Kidney epithelial cell (primary cell): ENCODE measurements at places on chromosomes 12 and 14. TPM values are rescaled to one million over a fixed set of nuclear protein-coding genes. Genes with fewer than 3 reads are reported as not detected.

The SLC25A21 gene
- 2.1 and 51.1 TPM in 2 replicates for total RNA-seq

The PRMT5 gene
- total RNA-seq, result 94.0 and 107 TPM in 2 replicates

The ASB2 gene
- 7.4 and 8.8 TPM in 2 replicates for total RNA-seq

The NR1H4 gene
- total RNA-seq, result 0.13 and 0.14 TPM in 2 replicates

The LRCOL1 gene
- not detected in 2 replicates for total RNA-seq

The ACRBP gene
- 0.75 and 0.89 TPM in 2 replicates for total RNA-seq

The AREL1 gene
- total RNA-seq, result 40.2 and 43.9 TPM in 2 replicates

The DAO gene
- total RNA-seq, result not detected in 2 replicates

The RIPK3 gene
- 2.3 and 2.9 TPM in 2 replicates for total RNA-seq

The AQP2 gene
- not detected in 2 replicates for total RNA-seq

The HOXC12 gene
- total RNA-seq, result not detected in 2 replicates

The AGAP2 gene
- total RNA-seq, result under 0.01 TPM in 1 of 2 replicates, not detected in the other

The SLC25A47 gene
- total RNA-seq, result not detected in 2 replicates

The PHLDA1 gene
- total RNA-seq, result 111 and 113 TPM in 2 replicates

The EXOC5 gene
- total RNA-seq, result 52.2 and 60.8 TPM in 2 replicates

GRCh38 chr12:83676781-83677295 lies 990.1 kb downstream of the TMTC2 start:
- no peak for DNase-seq

DNA sequence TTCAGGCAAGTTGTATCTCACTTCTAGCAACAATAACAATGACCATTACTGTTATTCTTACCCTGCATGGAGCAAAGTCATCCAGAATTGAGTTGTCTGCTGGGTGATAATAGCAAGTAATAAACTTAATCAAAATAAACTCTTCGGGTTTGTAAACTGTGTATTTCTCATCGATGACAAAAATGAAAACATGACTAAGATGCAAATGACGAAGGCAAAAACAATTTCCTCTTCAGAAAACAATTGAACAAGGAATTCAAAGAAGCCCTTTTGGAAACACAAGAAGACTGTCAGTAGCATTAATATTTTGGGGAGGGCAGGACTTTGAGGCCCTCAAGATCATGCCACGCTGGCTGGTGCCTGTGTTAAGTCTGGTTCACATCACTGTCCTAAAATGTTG lies 232.0 kb downstream of the BTG1 start:
- DNase-seq, result no peak

DNA sequence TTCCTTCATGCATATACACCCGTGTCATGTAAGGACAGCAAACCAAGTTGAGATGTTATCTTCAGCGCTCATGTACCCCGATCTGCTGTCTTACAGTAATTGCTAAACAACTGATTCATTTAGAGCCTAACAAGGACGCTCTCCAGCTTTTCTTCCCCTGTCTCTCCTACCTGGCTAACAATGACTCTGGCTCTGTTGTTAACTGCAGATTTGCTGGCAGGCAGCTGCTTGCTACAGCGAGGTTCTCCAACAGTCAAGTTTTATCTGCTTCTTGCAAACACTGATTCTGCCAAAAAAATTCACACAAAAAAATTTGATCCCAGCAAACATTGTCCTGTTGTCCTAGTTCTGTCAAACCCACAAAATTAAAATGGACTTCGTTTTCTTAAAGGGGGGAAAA lies 101.6 kb downstream of the OTX2 start:
- no peak for DNase-seq

GRCh38 chr14:100690672-100691071 lies 36.0 kb upstream of the DLK1 start:
- no peak for DNase-seq

- DNase-seq, result peak; percentile 5
Observed at GRCh38 chr14:44657696-44658388, 150.8 kb upstream of the FSCB start.

GRCh38 chr12:2300886-2301285 lies 248.1 kb downstream of the CACNA1C start:
- no peak for DNase-seq

GRCh38 chr12:43271659-43272058 lies 280.3 kb downstream of the ADAMTS20 start:
- no peak for DNase-seq

GRCh38 chr14:62657376-62657775 lies 387.9 kb downstream of the KCNH5 start:
- no peak for DNase-seq

DNA sequence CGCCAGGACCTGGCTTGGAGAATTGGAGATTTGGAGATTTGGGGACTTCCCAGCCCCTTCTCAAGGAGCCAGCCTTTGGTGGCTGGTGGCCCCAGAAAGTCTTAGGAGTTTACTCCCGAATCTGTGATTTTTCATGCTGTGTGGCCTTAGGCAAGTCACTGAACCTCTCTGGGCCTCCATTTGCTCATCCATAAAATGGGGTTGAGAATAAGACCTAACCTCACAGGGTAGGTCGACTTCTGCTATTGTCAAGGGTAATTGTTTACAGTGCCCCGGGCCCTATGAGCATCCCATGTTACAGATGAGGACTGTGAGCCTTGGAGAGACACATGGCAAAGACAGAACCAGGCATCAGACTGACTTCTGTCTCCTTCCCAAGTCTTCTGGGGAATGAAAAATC lies 16.2 kb upstream of the TMEM119 start:
- DNase-seq, result no peak

- no peak for DNase-seq
Observed at GRCh38 chr14:76307786-76308780, 67.9 kb upstream of the ESRRB start.

DNA sequence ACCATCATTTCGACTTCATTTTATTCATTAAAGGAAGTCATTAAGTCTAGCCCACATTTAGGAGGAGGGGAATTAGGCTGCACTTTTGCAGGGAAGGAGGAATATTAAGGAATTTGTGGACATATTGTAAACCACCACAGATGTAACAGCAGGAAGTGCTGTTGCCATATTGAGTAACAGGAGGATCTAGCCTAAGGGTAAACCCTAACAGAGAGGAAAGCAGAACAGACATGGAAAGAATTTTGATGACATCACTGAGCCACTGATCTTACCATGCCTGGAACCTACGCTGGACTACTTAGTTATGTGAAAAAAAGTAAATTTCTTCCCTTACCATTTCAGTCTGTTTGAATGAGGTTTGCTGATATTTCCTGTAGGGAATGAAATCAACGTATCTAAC lies 100.7 kb upstream of the ATF7IP start:
- no peak for DNase-seq

DNA sequence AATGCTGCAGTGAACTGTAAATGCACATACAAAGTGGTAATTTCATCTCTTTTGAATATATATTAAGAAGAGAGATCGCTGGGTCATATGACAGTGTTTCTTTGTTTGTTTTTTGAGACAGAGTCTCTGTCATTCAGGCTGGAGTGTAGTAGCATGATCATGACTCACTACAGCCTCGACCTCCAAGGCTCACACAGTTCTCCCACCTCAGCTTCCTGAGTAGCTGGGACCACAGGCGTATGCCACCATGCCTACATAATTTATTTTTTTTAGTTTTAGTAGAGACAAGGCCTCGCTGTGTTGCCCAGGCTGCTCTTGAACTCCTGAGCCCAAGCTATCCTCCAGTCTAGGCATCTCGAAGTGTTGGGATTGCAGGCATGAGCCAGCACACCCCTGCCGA lies 62.4 kb upstream of the ACSS3 start:
- no peak for DNase-seq

DNA sequence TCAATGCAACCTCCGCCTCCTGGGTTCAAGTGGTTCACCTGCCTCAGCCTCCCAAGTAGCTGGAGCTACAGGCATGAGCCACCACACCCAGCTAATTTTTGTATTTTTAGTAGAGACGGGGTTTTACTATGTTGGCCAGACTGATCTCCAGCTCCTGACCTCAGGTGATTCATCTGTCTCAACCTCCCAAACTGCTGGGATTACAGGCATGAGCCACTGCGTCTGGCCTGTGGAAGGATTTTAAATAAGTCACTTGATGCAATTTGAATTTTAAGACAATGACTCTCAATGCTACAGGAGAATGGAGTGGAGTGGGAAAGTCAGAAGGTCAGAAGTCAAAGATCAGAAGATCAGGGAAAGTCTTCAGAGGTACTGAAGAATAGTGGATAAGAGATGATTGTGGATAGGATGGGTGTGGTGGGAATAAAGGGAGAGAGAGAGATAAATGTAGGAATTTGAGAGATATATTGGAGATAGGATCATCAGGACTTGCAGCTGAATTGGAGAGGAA lies 15.4 kb downstream of the TMEM52B start:
- DNase-seq, result no peak

DNA sequence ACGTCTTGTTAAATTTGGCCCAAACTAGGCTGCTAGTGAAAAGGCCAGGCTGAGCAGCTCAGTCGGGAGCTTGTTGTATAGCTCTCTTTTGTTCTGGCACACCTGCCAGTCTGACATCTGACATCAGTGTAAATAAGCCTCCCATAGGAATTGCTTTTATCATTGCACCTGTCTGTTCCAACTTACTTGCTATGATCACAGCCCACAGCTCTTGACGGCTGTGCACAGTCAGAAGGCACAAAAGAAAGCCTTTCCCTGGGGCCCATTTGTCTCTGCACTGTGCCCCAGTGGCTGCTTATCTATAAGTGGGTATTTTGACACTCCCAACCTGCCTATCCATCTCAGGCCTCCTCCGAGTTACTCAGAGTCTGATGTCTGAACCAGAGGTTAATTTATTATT lies 324.5 kb downstream of the NUAK1 start:
- no peak for DNase-seq

DNA sequence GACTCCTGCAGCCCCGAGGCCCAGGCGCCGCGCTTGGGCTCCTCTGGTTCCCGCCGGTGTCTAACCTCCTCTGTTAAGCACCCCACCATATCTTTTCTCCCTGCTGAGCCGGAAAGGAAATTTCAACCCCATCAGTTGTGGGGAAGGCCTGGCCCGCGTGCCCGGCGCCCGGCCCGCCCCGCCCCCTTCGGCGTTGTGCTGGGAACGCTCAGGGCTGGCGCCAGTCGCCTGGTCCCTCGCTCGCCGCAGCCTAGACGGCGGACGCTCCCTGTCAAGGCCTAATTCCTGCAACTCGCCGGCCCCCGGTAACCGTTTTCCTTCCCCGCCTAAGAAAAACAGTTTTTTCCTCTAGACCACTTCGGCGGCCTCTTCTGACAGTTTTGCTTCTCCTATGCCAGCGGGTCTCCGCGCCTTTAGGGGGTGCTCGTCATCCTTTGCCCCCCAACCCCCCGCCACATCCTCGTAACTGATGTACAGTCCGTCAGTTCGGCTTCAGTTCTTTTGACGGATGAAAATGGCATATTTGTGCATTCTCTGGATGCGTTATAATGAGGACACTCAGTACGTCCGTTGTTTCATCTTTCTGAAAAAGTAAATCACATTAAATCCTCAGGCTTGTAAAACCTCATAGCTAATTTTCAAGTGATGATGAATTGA lies 506 bp upstream of the NAP1L1 start:
- no peak for DNase-seq

DNA sequence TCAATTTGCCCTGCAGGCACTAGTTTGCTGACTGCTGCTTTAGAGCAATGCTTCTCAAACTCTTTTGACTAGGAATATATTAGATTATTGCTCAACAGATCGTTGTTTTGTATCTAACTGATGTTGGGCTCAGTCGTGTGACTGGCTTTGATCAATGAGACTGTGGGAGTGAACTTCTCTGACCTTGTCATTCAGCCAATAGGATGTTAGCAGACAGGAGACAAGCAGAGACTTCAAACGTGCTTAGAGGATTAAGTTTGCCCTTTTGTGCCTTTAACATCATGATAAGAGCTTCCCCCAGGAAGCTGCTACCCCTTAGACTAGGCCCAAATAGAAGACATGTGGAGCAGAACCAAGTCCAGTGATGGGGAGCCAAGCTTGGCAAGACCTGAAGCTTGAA lies 76.7 kb upstream of the ELK3 start:
- DNase-seq, result no peak

DNA sequence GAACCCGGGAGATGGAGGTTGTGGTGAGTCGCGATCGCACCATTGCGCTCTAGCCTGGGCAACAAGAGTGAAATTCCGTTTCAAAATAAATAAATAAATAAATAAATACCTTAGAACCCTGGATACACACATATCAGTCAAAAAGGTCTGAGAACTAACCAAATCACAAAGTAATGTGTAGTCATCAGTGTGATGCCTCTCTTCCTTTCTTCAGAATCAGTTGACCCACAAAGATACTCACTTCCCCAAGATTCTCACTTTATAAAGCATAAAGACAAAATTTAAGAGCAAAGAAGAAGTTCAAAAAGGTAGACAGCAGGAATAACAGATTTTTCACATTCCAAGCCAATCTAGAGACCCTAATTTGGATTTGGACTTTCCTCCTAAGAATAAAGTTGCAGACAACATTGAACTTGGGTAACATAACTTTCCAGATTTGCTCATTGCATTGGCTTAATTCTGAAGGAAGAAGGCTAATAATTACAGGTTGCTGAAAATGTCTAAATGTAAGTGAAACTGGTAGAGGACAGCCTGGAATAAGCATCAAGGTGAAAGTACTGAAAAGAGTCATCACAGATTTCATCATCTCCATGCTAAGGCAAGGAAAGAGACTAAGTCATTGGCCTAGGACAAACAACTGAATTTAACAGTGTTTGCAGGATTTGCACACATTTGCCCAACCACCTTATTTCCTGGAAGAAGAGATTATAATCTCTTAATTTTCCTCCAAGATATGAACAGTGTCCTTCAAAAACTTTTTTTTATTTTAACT lies 17.4 kb downstream of the TMED10 start:
- DNase-seq, result no peak

DNA sequence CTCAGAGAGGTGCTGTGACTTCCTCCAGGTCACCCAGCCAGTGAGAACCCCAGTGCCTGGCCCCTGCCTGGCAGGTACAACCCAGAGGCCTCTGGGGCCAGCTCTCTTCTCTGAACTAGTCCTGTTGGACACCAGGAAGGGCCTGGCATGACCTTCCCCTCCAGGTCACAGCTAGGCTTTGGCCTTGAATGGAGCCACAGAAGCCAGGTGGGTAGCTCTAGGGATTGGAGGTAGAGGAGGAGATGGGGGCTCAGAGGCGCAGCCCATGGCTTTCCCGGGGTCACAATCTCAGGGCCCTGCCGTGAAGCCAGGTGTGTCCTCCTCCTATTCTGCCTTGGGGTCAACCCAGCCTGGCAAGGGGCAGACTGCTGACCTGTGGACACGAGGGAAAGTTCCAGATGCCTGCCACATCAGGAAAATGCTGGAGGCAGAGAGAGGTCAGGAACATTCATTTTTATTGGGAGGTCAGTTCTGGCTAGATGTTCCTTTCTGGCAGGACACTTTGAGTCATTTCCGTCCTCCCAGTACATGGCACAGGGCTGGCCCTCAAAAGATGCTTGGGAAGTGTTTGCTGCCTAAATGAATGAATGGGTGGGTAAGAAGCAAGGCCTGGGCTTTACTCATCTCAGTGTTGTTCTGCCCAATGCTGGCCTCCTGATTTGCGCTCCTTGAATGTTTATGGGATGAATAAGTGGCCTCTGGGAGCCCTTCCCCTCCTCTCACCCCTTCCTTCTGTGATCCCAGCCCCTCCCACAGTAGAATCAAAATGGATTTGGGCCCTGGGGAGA lies 25.4 kb downstream of the FAM222A start:
- DNase-seq, result no peak
